Left renal pelvis (tissue), 4 donors: ENCODE measurements at places on chromosomes 13 and 19.

GRCh38 chr19:12720851-12721655 is 2.7 kb downstream of the TNPO2 start:
- no peak for DNase-seq

DNA sequence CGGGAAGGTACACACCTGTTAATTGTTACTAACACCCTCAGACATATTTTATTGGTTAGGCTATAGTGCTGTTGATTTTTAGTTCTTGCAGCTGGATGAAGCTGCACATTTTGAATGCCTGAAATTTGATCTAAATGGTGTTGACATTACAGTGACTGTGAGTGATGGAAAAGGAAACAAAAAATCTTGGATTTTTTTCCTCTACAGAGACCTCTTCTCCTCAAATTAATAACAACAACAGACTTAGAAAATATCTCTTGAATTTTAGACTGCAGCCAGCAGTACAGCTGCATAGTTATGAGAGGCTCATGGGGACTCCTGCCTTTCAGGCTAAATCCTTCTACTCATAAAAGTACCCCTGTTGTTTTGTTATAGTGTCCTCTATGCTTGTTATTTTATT is 500.5 kb upstream of the SPRY2 start:
- DNase-seq = no peak

GRCh38 chr13:114108894-114109293 is 23.5 kb downstream of the RASA3 start:
- DNase-seq = no peak

DNA sequence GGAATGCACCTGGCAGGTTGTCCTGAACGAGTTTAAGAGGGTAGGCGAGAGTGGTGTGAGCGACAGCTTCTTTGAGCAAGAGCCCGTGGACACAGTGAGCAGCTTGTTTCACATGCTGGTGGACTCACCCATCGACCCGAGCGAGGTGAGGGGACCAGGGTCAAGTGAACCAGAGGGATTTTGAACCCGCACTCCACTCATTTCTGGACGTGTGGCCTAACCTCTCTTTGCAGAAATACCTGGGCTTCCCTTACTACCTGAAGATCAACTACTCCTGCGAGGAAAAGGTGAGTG is 1.7 kb downstream of the CATSPERG start:
- no peak for DNase-seq

DNA sequence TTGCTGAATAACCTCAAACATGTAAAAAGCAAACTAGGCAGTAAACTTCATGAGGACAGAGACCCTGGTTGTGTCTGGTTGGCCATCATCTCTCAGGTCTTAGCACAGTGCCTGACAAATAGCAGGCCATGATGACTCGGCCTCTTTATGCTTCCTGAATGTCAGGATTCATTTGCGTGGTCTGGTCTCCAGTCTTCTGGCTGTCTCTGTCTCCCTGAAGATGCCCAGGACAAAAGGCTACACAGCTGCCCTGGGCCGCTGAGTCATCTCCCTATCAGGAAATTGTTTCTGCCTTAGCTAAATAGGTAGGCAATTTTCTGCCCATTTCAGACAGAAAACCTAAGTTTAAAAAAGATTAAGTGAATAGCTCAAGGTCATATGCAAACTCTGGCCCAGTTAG is 84.1 kb upstream of the FNDC3A start:
- no peak for DNase-seq

GRCh38 chr13:89310943-89311672 is 1639.9 kb downstream of the SLITRK5 start:
- no peak for DNase-seq

GRCh38 chr19:12979974-12980373 is 10.6 kb downstream of the DAND5 start:
- DNase-seq = no peak

DNA sequence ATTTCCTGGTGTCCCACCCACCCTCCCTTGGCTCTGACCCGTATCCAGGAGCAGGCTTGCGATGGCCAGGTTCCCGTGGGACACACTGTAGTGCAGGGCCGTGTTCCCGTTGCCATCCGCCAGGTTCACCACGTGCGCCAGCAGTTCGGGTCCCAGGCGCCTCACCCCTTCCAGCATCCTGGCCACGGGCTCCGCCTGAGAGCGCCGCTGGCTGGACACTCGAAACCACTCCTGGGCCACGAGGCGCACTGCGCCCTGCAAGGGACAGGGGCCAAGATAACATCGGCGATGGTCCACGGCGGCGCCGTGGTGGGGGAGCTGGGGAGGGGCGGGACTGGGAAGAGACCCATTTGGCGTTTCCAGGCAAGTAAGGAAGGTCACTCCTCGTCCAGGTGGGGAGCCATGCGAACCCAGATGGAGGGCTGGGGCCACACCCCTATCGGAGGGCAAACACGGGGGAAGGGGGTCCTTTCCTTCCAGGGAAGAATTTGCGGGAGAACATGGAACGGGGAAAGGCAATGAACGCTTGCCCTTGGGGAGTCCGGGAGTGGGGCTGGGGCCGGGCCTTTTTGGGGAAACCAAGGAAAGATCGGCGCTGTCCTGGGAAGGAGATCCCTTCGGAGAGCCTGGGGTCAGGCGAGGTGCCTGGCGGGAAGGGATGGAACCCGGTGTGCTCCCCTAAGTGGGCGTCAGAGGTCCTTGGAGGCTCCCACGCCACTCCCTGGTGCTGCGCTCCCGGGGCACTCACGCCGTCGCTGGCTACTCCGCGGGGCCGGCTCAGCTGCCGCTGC is 9.9 kb downstream of the KANK3 start:
- no peak for DNase-seq

DNA sequence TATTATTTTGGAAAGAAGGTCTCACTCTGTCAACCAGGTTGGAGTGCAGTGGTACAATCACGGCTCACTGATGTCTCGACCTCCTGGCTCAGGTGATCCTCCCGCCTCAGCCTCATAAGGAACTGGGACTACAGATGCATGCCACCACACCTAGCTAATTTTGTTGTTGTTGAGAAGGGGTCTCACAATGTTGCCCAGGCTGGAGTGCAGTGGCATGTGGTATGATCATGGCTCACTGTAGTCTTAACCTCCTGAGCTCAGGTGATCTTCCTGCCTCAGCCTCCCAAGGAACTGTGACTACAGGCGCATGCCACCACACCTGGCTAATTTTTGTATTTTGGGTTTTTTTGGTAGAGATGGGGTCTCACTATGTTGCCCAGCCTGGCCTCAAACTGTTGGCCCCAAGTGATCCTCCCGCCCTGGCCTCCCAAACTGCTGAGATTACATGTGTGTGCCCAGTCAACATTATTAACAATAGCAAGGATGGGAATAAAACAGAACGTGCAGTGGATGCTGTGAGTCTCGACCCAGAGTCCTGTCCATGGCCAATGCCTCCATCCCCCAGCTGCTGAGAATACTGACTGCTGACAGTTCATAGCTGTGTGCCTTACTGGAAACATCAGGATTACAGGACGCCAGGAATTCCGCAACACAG is 5.4 kb upstream of the MBD3L3 start:
- no peak for DNase-seq

- DNase-seq = no peak
Observed at GRCh38 chr13:91312324-91312723, 35.2 kb upstream of the MIR17HG start.

GRCh38 chr13:101398191-101398590 is 18.1 kb downstream of the NALCN start:
- no peak for DNase-seq

- no peak for DNase-seq
Observed at GRCh38 chr13:102856557-102856956, 10.7 kb downstream of the ERCC5 start.

DNA sequence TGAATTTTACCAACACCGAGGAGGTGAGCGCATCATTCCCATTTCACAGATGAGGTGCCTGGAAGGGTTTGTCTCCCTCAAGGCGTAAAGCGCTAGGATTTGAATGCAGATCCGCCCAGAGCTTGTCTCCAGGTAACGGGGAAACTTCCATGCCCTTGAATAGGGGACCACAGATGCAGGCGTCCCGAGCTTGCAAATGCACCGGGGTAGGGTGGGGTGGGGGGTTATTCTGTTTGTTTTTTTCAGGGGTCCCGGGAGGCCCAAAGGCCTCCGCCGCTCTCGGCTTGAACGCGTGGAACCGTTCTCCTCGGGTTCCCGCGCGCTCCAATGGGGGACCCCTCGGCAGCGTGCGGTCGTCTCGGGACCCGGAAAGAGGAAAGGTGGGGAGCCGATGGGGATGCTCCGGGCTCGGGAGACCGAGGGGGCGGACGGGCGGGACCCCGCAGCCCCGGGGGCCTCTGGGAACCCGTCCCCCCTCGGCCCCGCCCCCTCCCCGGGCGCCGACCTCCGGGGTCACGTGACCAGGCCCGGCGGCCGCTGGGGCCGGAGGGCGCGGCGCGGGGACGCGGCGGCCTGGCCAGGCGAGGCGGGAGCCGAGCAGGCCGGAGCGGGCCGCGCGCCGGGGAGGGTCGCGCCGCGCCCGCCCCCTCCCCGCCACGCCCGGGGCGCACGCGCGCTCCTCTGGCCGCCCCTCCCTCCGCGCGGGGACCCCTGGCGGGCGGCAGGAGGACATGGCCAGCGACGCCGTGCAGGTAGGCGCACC is at the start of gene PKN1:
TSS of gene PKN1 (plus strand) at position 516 of the 763 bp plus-strand sequence. CDS start at position 732, 216 bp downstream.
- no peak for DNase-seq

DNA sequence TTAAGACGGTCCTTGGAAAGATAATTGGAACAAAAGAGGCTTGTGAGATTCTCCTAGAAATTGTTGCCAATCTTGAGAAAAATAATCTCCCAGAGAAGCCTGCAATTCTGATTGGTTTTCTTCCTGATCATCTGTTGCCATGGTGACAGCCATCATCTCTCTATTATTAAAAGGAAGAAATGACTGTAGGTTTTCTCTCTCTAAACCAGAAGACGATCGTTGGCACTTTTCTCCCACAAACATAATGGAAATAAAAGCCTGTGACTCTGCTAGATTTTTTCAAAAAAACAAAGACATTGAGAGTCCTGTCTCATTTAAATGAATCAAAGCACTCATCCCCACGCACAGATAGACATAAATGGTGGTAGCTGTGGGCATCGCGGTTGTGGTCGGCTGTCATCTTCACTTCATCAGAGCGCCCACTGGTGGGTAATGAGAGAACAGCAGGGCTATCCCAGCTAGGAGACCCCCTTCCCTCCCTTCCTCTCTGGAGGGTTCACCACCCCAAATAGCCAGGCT is 21.7 kb upstream of the CALM3 start:
- no peak for DNase-seq

- DNase-seq = no peak
Observed at GRCh38 chr19:51771376-51772130, 10.6 kb downstream of the FPR2 start.

- no peak for DNase-seq
Observed at GRCh38 chr19:19558055-19558454, 20.0 kb downstream of the CILP2 start.

- DNase-seq = no peak
Observed at GRCh38 chr13:45654633-45655349, 39.3 kb upstream of the ERICH6B start.

DNA sequence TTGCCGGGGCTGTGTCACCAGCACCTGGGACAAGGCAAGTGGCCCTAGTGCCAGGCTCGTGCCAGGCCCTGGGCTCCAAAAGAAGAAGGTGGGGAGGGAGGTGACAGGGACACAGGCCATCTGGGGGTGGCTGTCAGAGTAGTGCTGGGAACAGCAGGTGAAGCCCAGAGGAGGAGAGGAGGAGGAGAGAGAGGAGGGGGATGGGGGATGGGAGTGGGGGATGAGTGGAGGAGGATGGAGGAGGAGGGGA is 18.7 kb downstream of the LSM4 start:
- DNase-seq = no peak

DNA sequence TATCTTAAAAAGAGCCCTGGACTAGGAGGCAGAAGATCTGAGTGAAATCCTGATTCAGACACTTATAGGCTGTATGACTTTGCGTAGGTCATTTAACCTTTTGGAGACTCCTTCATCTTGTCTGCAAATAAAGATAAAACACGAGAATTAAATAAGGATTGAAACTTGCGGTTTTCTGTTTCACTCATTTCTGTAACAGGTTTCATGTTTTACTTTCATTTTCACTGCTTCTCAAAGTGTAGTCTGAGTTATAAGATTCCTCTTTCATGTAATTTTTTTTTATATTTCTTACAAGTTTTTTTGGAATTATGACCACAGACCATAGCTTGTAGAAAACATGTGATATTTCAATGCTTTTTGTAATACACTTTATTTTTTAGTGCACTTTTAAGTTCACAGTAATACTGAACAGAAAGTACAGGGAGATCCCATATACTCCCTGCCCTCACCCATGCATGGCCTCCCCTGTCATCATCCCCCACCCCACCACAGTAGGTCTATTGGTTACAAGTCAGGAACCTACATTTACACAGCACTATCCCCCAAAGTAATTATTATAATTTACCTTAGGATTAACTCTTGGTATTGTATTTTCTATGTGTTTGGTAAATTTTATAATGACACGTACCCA is 174.6 kb downstream of the ITGBL1 start:
- no peak for DNase-seq

DNA sequence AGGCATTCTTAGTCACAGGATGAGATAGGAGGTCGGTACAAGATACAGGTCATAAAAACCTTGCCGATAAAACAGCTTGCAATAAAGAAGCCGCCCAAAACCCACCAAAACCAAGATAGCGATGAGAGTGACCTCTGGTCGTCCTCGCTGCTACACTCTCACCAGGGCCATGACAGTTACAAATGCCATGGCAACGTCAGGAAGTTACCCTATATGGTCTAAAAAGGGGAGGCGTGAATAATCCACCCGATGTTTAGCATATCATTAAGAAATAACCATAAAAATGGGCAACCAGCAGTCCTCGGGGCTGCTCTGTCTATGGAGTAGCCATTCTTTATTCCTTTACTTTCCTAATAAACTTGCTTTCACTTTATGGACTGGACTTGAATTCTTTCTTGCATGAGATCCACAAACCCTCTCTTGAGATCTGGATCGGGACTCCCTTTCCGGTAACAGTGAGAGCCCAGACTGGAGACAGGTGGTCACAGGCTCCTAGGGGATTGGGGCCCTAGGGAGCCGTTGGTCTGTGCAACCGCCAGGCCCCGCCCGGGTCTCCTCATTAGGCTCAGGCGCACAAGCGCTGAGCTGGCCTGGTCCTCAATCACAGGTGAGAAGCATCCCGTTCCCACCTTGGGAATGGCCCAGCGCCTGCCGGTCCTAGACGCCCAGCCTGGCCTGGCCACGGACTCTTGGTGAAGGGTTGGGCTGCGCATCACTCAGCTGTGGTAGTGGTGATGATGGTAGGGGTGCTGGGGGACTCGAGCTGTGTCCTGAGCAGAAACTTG is 10.9 kb upstream of the ZNF544 start:
- no peak for DNase-seq

DNA sequence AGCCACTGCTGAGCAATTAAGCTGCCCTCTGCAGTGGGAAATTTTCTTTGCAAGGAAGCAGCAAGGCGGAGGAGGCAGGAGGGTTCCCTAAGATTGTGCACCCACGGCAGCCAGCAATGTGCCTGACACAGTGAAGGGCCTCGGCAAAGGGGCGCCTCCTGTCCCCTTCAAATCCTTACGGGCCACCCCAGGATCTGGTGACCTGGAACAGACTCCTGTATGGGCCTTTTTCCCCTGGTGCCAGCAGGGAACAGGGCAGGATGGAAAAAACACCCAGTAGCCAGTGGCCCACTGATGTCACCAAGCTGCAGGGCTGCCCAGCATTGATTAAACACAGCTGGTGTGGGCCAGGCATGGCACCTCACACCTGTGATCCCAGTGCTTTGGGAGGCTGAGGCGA is 86.7 kb downstream of the GNG7 start:
- DNase-seq = no peak
